Activated CD8-positive, alpha-beta T cell treated with anti-CD3 and anti-CD28 coated beads, Interleukin-2, amount 10 ng/mL, durations not matched to agents 7 days and 5 days (primary cell): ENCODE measurements at places on chromosomes 11 and 22. TPM values are rescaled to one million over a fixed set of nuclear protein-coding genes. Genes with fewer than 3 reads are reported as not detected.

IGLL1 gene
- total RNA-seq = not detected

C11orf86 gene
- total RNA-seq = not detected

OR51B4 gene
- not detected for total RNA-seq

MRE11 gene
- total RNA-seq = 36.5 TPM

FOLR2 gene
- not detected for total RNA-seq

VWCE gene
- 3.3 TPM for total RNA-seq

PRAME gene
- total RNA-seq = not detected

KRTAP5-2 gene
- total RNA-seq = not detected

KCNQ1OT1 gene
- total RNA-seq = 0.24 TPM

MAPK8IP2 gene
- total RNA-seq = 0.31 TPM

NXPE4 gene
- total RNA-seq = not detected

KRTAP5-10 gene
- total RNA-seq = not detected

GALNT18 gene
- total RNA-seq = 0.23 TPM

KREMEN1 gene
- 0.16 TPM for total RNA-seq

TBX1 gene
- total RNA-seq = 1.5 TPM

RPLP2 gene
- 2,268 TPM for total RNA-seq

SCUBE1 gene
- 0.03 TPM for total RNA-seq

CABP4 gene
- 1.6 TPM for total RNA-seq

PHOX2A gene
- total RNA-seq = not detected

OR52L1 gene
- not detected for total RNA-seq

CHRM1 gene
- total RNA-seq = not detected

PCSK7 gene
- total RNA-seq = 160 TPM

TSPAN32 gene
- total RNA-seq = 39.7 TPM

P4HA3 gene
- total RNA-seq = not detected

GGT5 gene
- 0.29 TPM for total RNA-seq

GAB4 gene
- total RNA-seq = not detected

PC gene
- 11.7 TPM for total RNA-seq

KLHDC7B gene
- total RNA-seq = 12.0 TPM

SREBF2 gene
- 93.0 TPM for total RNA-seq

RFPL1 gene
- total RNA-seq = not detected

NPAS4 gene
- total RNA-seq = 0.34 TPM

C11orf16 gene
- not detected for total RNA-seq

IRF7 gene
- total RNA-seq = 136 TPM

SERGEF gene
- 31.9 TPM for total RNA-seq

SCGB2A2 gene
- not detected for total RNA-seq
